ENCODE measurements at places on chromosomes 11 and 22.

DNA sequence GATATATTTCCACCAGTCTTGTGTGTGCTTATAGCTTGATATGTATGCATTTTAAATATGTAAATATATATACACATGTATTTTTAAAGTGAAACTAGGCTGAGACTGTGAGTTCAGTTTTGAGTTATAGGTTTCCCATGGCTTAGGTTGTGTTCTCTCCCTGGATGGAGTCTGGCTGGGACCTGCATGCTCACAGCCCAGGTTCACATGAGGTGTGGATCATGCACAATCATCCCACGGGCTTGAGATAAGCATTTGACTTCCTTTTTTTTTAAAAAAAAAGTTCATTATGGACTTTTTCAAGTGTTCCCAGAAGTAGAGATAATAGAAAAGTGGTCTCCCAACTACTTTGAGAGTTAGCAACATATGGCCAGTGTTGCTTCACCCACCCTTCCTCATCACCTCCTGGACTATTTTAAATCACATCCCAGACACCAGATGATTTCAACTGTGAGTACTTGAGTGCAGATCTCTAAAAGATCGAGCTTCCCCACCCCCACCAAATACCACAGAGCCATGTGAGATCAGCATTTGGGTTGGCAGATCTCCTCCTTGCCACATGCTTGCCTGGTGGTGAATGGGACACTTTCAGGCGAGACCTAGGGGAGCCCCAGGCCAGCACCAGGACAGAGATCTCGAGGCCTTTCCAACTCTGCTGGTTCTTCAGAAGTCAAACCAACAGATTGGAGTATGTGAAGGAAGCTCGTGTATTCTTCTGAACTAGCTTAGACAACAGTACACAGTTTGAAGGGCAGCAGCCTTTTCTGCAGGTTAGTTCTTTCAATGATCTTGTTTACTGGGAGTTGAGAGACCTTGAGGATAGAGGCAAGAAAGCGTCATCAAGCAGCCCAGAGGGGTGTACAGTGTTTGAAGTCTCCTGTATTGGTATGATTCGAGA is 15.9 kb downstream of the MED15 start:
- DNase-seq = no peak

GRCh38 chr22:27639248-27640086 is 162.1 kb downstream of the MN1 start:
- DNase-seq = no peak

GRCh38 chr22:45067731-45068130 is 57.9 kb upstream of the PHF21B start:
- DNase-seq = no peak

DNA sequence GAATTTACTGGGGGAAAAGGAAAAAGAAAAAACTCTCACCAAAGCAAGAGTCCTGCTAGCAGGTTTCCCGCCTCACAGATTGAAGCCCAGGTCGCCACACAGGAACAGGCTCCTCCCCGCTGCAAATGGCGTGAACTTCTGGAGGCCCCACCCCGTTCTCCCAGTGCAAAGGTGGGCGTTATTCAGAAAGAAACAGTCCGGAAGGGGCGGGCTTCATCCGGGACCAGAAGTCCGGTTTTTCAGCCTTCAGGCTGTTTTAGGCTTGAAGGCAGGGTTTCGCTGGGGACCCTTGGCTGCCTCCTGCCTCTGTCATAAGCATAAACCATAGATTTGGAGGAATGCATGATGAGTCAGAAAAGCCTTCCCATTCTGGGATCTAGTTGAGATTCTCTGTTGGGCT is 148.3 kb upstream of the POU2AF2 start:
- no peak for DNase-seq

DNA sequence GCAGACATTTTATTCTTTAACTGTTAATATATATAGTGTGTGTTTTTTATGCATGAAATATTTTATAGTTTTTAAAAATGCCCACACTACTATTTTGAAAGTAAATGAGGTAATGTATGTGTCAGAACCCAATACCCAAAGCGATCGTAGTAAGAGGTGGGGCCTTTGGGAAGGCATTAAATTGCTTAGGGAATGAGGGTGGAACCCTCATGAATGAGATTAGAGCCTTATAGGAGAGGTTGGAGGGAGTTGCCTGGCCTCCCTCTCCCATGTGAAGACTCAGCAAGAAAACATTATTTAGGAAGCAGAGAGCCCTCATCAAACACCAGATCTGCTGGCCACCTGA is 11.1 kb downstream of the KLHL35 start:
- DNase-seq = no peak

GRCh38 chr11:36840378-36840777 is 242.3 kb upstream of the RAG2 start:
- no peak for DNase-seq

DNA sequence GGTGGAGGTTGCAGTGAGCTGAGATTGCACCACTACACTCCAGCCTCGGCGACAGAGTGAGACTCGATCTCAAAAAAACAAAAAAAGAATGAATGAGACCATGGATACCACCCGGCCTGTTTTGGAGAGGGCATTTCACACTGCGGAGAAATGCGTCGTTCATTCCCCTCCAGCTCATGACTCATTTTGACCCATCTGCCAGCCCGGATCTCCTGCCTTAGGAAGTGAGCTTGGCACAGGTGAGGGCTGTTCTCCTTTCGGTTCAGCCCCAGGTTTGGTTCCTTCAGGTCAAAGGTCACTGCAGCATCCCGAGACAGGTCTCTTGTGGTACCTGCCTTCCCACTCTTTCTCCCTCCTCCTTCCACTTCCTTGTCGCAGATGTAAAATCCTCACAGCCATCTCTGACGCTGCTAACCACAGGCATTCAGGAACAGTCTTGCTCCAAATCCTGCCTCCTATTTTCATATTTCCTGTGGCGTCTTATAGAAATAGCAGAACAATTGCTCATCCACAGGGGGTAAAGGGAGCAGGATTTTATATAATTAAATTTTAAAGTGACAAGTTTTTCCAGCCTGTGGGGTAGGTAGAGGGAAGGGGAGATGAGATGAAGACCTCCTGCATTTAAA is 517.9 kb downstream of the NTM start:
- DNase-seq = no peak

DNA sequence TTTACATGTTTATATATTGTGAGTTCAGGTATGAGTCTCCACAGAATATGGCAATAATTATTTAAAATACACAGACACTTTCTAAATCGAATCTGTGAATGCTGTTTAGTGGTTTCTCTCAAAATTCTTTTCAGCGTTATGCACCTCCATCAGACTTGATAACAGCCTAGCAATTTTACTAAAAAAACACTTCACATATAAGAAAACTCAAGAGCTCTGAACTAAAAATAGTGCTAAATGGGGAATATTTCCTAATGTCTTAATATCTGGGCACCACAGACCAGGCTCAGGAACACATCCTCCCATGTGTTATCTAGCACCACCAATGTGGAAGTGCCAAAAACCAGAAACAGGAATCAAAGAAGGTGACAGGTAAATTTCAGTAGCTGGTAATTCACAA is 47.9 kb downstream of the ARHGAP32 start:
- no peak for DNase-seq

GRCh38 chr11:92391364-92391763 is 166.7 kb downstream of the FAT3 start:
- DNase-seq = no peak

DNA sequence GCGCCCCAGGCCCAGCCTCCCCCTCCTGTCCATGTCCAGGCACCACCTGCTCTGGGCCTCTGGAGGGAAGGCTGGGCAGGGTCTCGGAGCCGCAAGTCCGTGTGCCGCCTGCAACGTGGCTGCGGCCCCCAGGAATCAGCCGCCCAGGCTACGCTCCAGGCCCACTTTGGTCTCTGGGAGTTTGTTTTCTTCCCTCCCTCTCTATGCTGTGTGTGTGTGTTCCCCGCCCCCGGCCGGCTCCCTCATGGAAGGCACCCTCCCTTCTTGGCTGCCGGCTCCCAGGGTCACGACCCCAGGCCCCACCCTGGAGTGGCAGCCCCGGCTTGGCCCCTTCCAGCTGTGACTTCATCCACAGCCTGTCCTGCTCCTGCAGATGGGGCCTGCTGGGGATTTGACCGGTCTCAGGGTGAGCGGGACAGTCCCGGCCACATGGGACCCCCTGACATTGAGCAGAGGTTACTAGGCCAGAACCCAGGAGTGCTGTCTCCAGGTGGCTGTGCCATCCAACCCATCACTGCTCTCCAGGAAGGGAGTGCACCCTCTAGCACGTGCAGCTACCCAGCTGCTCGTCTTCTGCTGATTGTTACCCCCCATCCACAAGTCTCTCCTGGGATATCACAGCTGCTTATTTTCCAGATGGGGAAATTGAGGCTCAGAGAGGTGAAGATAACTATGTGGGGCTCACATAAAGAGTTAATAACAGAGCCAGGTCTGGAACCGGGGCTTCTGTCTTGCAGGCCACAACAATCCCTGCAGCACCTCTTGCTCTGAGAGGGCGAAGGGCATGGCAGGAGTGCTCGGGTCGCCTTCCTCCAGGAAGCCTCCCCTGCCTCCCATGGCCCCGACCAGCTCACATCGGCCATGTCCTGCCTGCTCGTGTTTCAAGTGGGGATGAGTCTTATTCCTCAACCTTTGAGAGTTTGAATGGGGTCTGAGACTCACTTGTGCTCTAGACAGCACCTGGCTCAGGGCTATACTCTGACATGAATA is 2.8 kb upstream of the LIF start:
- no peak for DNase-seq

- no peak for DNase-seq
These were observed 357.2 kb upstream of the SYN3 start for GRCh38 chr22:33415401-33415800.

DNA sequence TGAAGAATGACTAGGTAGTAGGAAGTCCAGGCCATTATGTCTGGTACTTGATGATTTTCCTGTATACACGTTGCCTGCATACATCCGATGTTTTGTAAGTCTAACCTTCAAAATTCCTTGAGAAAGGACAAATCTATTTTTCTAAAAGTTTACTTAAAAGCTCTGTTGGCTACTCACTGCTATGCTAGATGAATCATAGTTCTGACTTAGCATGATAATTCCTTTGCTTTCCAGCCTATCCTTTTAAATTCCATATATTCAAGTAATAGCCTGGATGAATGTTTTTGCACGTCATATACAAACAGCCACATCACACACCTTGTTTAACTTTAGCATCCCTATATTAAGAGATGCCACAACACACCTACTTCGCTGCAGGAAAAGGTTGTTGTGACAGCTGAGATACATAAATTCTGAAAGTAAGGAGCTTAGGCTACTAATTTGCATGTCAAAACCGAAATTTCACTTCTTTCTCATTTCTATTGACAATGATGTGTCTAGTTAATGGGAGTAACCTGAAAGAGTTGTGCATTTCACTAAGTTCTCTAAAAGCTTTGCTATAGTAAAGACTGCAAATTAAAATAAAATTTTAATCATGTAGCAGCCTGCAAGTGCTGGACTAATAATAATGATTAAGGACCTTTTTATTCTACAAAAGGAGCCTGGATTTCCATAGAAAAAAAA is 1116.4 kb downstream of the JRKL start:
- no peak for DNase-seq

DNA sequence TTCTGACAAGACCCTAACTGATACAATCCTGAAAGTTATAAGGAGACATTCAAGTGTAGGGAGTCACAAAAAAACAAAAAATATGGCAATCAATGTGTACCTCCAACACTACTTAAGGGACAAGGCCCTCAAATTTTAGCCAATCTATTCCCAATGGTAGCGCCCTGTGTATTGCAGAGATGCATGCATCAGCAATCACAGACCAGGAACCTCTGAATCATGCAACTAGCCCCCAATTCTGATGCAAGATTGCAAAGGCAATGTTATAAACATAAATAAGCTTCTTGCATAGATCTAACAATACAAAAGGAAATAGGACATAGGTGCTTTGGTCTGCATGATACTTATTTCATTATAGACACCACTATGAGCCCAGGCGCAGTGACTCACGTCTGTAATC is 29.7 kb upstream of the SIK2 start:
- no peak for DNase-seq

GRCh38 chr11:64388894-64389293 is 29.9 kb downstream of the RPS6KA4 start:
- no peak for DNase-seq

DNA sequence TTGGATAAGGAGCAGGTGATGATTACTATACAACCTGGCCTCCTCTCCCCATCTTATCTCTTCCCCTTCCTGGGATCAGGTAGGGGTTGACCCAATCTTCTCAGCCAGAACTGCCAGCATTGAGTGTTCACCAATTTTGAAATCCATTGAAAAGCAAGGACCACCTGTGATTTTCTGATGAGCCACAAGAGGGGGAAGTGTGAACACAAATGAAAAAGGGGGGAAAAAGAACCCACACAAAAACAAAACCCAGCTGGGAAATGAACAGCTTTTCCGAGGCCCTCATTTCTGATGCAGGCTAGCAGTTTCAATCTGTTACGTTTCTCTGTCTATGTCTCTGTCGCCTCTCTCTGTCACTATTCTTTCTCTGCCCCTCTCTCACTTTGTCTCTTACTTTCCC is 161.9 kb downstream of the INSC start:
- no peak for DNase-seq

DNA sequence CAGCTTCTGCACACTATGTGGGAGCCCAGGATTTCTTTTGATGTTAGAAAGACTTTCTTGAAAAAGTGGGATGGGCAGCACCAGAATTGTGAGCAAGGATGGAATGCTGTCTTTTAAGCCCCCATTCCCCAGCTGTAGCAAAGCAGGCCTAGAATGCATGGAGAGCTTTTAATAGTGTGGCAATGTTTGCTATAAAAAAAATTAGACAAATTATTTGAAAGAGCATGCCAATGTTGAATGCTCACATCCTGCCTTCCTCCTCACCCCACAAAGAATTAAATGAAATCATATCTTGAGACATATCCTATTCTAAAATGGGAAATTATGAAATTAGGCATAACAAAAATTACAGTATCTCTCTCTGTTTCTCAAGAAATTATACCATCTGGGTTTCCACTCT is 154.7 kb downstream of the C11orf91 start:
- no peak for DNase-seq

DNA sequence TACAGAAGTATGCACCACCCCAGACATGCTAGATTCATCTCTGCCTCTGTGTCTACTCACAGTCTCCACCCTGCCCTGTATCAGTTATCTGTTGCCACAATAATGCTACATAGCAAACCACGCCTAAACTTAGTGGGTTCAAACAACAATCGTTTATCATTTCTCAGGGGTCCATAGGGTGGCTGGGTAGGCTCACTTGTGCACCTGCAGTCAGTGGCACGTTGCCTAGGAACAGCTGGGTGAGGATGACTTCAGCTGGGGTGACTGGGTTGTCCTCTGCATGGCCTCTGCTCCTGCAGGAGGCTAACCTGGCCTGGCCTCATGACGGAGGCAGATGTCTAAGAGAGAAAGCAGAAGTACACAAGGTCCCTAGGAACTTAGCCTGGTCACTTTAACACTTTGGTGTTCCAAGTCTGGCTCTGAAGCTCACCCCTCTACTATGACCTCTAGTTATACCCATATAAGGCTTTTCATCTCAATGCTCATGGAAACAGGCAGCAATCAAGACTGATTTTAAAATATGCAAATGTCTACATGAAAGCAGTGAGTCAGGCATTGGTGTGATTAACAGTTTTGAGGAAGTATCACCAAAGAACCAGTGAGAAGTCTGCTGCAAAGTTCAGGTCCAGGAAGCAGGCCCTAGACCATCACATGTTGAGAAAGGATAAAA is 10.7 kb downstream of the OLFML1 start:
- DNase-seq = no peak

Data from stimulated activated CD4-positive, alpha-beta T cell treated with anti-CD3 and anti-CD28 coated beads, TNF-alpha, amount 100 ng/mL, for 24 hours (primary cell).